HFFc6 (cell line): ENCODE measurements at places on chromosomes 7 and 10. TPM values are rescaled to one million over a fixed set of nuclear protein-coding genes. Genes with fewer than 3 reads are reported as not detected.

DNA sequence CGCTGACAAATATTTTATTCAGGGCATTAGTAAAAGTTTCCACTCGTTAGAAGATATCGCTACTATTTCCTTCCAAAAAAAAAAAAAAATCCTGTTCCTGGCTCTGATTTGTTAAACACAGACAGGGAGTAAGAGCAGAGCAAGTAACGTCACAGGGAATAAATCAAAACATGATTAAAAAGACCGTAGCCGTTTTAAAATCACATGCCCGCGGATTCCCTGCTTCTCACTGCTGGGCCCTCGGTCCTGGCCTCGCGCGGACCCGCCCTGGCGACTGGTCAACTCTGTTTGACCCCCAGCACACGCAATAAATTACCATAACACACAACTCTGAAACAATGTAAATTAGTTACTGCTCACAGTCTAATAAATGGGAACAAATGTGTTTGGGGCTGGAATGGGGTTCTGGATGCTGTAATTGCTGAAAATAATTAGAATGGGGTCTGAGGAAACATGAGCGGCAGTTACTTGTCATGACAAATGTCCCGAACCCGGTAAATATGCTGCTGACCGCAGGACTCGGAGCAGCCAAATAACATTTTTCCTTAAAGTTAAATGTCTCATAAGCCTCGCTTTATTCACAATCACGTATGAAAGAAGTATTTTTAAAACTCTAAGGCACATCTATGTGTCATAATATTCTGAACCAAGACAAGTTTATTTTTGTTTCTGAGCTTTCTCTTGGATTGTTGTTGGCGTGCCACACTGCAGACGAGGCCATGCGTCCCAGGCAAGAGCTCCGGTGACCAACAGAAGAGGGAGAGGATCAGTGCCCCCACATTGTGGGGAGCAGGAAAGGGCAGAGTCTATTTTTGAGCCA lies 17.9 kb downstream of the EBF3 start:
- no peak overlapping the region for H3K27ac ChIP-seq
- H3K27me3 ChIP-seq: peaks cover 14% of the 10 kb centered on the region
- no peak for DNase-seq
- peaks cover 10% of the 10 kb centered on the region; the same call in 1 of the 2 replicates for H3K4me1 ChIP-seq
- H3K36me3 ChIP-seq: no peaks in the 10 kb centered on the region

GRCh38 chr7:98215561-98216495 lies 4.6 kb downstream of the BHLHA15 start:
- no peak overlapping the region for H3K4me3 ChIP-seq
- H3K36me3 ChIP-seq: peaks cover 11% of the 10 kb centered on the region
- no peaks in the 10 kb centered on the region; the same call in 1 of the 2 replicates for H3K27me3 ChIP-seq

DNA sequence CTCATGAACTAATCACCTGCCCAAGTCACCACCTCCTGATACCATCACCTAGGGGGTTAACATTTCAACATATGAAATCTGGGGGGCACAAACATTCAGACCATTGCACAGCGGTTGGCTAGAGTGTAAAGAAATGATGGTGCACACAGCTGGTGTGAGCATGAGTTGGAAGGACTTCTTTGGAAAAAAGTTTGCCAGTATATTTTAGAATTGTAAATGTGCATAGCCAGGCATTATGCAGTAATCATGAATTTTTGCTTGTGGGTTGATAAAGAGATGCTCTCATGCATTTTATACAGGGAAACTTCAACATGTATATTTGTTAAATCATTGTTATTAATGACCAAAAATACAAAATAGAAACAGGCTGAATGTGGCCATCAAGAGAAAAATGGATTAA lies 100.0 kb downstream of the VWC2 start:
- no peak overlapping the region for H3K4me3 ChIP-seq
- DNase-seq: no peak
- no peaks in the 10 kb centered on the region; the same call in 1 of the 2 replicates for H3K36me3 ChIP-seq
- H3K27ac ChIP-seq: no peak overlapping the region

DNA sequence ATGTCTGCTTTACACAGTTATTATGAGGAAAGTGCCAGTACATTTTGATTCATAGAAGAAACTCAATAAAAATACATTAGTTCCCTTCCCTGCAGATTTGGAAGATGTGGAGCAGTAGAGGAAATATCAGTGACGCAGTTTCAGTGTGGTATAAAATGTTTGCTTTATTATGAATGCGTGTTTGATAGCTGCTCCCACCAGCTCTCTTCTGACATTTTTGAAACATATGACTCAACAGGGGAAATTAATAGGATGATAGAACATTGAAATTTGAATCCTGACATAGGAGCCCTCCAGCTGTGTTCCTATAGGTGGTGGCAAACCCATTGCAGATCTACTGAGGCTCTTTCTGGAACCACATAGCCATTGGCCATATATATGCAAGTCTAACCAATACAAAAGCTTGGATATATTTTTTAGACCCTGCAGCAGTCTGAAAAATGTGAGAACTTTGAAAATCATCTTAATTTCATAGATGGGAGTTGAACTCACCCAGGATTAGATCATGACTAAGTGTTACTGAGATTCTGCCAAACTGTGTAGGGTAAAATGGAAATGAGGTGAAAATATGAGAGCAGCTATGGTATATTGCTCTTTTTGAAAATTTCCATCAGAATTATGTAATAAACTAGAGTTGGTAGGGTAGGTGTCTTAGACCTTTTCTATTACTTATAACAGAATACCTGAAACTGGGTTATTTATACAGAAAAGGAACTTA lies 47.8 kb downstream of the BZW2 start:
- DNase-seq: no peak
- H3K4me3 ChIP-seq: no peak overlapping the region
- peaks cover 48% of the 10 kb centered on the region for H3K36me3 ChIP-seq
- H3K27ac ChIP-seq: peak overlapping the region; percentile 45; the same call in 1 of the 2 replicates
- H3K4me1 ChIP-seq: peaks cover 56% of the 10 kb centered on the region

DNA sequence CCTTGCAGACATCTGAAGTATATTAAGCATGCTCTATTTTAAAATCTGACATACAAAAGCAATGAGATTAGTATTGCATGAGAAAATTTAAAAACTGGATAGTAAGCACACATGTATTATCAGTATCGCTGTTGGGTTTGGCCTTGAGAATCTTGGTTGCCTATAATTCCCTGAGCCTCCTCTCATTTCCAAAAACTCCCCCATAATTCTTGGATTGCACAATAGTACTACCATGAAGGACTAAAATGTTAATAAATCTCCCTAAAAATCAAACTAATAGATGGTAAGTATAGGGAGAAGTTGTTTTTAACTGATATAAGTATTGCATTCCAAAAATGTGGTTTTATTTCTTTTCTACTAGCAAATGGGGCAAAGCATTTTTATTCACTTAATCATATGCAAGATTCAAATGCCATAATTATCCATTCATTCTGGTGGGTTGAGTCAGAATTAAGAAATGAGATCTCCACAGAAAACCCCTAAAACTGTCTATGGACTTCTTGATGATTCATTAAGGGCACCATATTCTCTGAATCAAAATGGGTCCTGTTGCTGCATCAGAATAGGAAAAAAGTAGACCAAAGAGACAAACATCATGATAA lies 10.3 kb upstream of the VIM start:
- H3K4me1 ChIP-seq: peaks cover 95% of the 10 kb centered on the region
- H3K27me3 ChIP-seq: peaks cover 4% of the 10 kb centered on the region; the same call in 1 of the 2 replicates
- H3K36me3 ChIP-seq: peaks cover 11% of the 10 kb centered on the region; the same call in 1 of the 2 replicates

The CFAP69 gene
- 1.2 to 2.4 TPM (median 2.2 TPM) in 3 replicates for total RNA-seq

The SLC16A9 gene
- not detected in 2 replicates for total RNA-seq

The SPDYE2 gene
- not detected in 3 replicates for total RNA-seq

The ATP5F1C gene
- total RNA-seq: 304 to 308 TPM (median 306 TPM) in 3 replicates

The CFAP46 gene
- 0.32 to 1.4 TPM (median 1.3 TPM) in 3 replicates for total RNA-seq

The VSTM2A gene
- total RNA-seq: not detected in 3 replicates

The FEZF1 gene
- total RNA-seq: not detected in 3 replicates

The ANKRD30A gene
- total RNA-seq: not detected in 3 replicates
